Left forelimb (tissue), 1 donor: ENCODE measurements at places on chromosomes 12 and 14.
A peak's percentile ranks its signal among the peaks of the same experiment; 100 is the strongest.

GRCh38 chr12:70540996-70541395 is 96.2 kb downstream of the PTPRB start:
- no peak for DNase-seq

- DNase-seq: no peak
Observed at GRCh38 chr14:95301527-95302187, 18.1 kb downstream of the CLMN start.

GRCh38 chr12:110117956-110118685 is 6.0 kb upstream of the IFT81 start:
- no peak for DNase-seq

DNA sequence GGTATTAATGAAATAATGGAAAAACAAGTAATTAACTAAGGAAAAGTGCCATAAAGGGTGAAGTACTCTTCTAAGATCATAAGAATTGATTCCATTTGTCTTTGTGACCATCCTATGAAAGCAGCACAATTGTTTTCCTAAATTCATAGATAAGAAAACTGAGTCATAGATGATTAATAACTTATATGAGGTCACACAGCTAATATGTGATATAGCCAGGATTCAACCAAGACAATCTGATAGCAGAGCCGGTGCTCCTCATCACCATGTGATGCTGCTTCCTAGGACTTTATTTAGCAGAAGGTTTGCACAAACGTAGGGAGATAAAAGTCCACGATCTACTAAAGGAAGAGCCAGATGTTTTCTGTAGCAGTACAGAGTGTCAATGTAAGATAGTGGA is 181.5 kb upstream of the SYT1 start:
- no peak for DNase-seq

- DNase-seq: no peak
Observed at GRCh38 chr12:107635139-107635538, 50.5 kb upstream of the PWP1 start.

- peak; percentile 70 for DNase-seq
Observed at GRCh38 chr12:100199347-100200149, 1.1 kb upstream of the ACTR6 start.

- no peak for DNase-seq
Observed at GRCh38 chr12:53211476-53212381, 4.7 kb upstream of the ITGB7 start.

DNA sequence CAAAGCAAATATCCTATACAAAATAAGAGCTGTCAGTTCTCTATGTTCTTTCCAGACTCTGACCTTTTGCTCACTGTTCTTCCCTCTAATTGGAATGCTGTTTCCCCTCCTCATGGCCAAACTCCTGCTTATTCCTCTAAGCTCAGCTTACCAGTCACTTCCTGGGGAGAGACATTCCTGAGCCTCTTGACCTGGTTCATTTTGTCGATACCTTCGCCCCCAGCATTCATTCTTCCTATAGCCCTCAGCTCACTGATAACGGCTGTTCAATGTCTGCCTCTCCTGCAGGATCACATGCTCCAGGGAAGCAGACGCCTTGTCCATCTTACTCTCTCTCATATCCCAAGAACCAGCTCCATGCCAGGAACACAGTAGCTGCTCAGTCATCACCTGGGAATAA is 431.0 kb downstream of the MED13L start:
- no peak for DNase-seq

DNA sequence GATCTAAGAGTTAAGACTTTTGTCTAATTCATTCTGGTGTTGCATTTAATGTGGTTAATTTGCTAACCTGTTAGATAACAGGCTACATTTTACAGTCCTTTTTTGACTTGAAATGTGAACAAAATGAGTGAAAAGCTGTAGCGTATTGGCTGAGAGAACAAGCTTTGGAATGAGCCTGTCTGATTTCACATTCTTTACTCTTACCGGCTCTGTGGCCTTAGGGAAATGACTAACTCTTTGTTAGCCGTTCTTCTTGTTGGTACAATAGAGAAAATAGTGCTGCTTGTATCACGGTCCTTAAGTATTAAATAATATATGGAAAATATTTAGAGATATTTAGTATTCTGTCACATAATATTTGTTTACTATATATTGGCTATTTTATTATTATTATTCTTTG is 1.9 kb downstream of the MNAT1 start:
- DNase-seq: no peak

DNA sequence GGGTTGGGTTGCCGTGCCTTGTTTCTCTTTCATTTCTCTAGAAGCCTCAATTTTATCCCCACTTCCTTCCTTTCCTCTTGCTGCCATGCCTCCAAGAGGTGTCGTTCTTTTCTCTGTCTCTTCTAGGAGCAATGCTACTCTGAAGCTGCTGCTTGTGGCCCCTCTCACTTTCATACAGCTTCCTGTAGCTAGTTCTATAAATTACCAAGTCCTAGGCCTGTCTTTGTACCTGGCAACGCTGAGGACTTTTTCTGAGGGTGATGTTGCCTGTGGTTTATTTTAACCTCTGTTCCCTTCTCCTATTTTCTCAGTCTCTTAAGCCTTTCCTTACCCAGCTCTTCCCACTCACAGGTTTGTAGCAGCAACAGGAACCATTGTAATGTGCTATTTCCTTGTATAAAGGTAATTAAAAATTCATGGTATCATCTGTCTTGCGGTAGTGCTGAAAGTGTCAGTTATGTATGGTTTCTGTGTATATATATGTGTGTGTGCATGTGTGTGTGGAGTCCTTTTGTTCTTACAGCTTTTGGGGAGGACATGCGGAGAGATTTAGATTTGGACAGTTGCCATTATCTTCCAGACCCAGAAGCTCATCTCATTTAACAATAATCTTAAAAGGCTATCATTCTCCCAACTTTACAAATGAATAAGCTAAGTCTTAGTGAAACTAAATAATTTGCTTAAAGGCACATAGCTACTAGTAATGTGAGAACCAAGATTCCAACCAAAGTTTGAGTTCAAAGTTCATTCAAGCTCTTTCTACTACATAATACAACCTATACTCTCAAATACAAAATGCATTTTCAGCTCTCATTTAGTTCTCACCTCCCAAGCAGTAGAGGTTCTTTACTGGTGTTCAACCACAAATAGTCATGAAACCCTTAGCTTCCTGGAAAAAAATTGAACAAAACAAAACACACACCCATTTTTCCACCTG is 43.8 kb downstream of the DDHD1 start:
- no peak for DNase-seq

GRCh38 chr12:32400866-32401265 is 1.5 kb downstream of the FGD4 start:
- no peak for DNase-seq

- no peak for DNase-seq
Observed at GRCh38 chr12:25347716-25348592, 97.2 kb upstream of the KRAS start.

DNA sequence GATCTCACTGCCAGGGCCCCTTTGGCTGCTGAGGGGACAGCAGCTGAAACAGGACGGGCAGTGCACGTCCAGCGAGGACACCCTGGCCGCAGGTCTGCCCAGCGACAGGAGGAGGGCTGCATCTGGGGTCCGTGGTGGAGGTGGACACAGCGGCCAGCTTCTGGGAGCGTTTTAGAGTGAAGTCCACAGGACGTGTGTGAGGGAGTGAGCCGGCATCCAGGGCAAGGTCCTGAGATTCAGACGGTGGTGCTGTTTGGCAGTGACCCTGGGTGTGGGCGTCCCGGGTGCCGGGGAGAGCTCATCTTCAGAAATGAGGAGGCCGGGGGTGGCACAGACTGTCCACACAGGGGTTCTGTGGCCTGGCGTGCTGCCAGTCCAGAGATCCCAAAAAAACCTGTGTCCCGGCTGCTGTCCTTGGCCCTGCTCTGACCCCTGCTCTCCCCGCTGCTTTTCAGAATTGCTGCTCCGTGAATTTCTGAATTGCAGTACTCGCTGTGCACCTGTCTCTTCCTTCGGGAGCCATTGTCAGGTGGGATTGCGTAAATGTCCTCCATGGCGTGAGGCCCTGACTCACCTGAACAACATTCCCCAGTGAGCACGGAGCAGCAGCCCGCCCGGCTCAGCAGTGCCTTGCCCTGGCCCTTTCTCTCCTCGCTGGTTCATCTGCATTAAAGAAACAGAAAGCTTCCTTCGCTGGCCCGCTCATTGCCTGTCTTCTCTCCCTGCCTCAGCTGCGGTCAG is 183.5 kb upstream of the C14orf180 start:
- peak; percentile 50 for DNase-seq

DNA sequence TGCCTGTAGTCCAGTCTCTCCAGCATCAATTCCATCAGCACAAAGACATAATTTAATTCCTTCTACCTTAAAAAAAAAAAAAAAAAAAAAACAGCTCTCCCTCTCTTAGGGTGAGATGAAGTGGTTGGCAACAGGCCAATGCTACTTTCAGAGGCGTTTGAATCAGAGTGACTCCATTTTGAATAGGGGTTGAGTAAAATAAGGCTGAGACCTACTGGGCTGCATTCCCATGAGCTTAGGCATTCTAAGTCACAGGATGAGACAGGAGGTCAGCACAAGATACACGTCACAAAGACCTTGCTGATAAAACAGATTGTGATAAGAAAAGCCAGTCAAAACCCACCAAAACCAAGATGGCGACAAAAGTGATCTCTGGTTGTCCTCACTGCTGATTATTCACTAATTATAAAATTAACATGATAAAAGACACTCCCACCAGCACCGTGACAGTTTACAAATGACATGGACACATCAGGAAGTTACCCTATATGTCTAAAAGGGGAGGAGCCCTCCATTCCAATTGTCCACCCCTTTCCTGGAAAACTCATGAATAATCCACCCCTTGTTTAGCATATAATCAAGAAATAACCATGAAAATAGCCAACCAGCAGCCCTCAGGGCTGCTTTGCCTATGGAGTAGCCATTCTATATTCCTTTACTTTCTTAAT is 6.9 kb upstream of the TCL1B start:
- peak; percentile 14 for DNase-seq

DNA sequence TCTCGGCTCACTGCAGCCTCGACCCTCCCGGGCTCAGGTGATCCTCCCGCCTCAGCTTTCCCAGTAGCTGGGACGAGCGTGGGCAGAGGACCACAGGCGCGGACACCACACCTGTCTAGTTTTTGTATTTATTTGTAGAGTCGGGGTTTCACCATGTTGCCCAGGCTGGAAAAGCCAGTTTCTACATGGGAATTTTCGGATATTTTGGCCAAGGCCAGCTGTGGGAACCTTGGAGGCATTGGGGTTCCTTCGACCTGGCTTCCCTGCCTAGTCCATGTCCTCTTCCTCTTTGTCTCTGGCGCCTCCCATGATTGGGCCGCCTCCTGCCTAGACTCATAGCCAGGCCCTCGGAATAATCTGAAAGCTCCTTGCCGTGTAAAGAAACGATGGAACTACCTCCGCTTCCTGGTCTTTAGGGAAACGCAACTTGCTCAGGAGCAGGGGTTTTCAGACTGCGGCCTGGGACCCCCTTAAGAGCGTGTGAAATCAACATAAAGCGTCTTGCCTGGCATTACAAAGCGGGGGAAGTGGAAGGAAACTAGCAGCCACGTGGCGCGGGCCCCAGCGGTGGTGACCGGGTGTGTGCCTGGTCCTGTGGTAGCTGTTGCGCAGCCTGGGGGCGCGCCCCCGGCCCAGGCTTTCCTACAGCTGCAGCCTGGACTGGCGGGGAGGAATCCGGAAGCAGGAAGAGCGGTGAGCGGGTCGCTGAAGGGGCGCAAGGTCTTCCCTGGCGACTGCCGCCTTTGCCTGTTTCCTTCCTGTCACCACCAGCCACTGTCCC is 1.4 kb upstream of the HSP90AA1 start:
- peak; percentile 78 for DNase-seq

- no peak for DNase-seq
Observed at GRCh38 chr12:6607751-6608591, 792 bp upstream of the CHD4 start.
